CD14-positive monocyte (primary cell): ENCODE measurements at places on chromosomes 2 and 18. TPM values are rescaled to one million over a fixed set of nuclear protein-coding genes. Genes with fewer than 3 reads are reported as not detected.
A peak's percentile ranks its signal among the peaks of the same experiment; 100 is the strongest.

- no peak for DNase-seq
- H3K36me3 ChIP-seq, result no peaks in the 10 kb centered on the region
- H3K4me3 ChIP-seq, result no peak overlapping the region
- no peaks in the 10 kb centered on the region for H3K4me1 ChIP-seq
These were observed 130.4 kb downstream of the MEIS1 start for GRCh38 chr2:66565291-66565690.

DNA sequence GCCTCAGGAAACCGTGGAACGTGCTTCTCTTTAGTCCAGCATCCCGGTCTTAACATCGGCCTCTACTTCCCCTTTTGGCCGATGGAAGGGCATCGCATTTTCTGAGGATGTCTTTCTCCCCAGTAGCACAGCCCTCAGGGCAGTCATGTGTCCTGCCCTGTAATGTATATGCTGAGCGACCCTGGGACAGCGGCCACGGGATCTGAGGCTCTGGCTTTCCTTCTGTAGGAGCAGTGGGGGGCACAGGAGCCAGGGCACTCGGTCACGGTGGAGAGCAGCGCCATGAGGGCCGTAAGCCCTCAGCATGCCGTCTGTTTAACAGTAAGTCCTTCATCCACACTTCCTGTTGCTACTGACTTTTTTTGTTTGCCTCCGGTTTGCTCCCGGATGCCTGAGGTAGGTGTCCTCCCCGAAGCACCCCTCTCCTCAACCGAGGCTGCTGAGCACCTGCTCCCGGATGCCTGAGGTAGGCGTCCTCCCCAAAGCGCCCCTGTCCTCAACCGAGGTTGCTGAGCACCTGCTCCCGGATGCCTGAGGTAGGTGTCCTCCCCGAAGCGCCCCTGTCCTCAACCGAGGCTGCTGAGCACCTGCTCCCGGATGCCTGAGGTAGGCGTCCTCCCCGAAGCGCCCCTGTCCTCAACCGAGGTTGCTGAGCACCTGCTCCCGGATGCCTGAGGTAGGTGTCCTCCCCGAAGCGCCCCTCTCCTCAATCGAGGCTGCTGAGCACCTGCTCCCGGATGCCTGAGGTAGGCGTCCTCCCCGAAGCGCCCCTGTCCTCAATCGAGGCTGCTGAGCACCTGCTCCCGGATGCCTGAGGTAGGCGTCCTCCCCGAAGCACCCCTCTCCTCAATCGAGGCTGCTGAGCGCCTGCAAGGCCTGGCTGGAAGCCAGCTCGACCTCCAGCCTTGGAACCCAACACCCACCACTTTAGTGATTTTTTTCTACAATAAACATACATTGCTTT is 169.3 kb downstream of the HDAC4 start:
- H3K36me3 ChIP-seq, result peaks cover 15% of the 10 kb centered on the region
- DNase-seq, result peak; percentile 72
- no peaks in the 10 kb centered on the region for H3K27me3 ChIP-seq

PIEZO2 gene
- not detected for polyA plus RNA-seq

DNA sequence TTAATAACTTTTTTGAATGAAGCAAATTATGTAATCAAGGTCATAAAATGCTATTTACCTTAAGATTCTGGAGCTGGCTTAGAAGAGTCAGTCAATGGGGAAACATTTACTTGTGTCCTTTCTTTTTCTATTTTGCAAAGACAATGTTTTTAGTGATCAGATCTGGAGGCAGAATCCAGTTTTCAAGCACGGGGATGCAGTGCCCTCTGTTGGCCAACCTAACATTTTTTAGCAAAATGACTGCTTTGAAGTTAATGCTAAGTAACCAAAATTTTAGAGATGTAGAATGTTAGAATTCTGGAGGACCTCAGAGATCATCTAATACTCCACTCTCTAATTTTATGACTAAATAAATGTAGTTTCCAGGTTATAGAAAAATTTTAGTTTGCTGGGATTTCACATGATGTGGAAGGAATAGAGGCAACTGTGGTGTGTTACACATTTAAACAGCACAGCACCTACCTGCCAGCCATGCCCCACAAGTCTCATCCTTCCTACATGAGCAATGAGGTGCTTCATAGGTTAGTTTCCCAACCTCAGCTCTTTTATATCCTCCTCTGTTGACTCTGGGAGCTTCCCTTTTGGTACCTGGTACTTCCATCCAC is 23.6 kb upstream of the SLC9A4 start:
- no peaks in the 10 kb centered on the region for H3K36me3 ChIP-seq
- H3K4me1 ChIP-seq, result no peaks in the 10 kb centered on the region
- H3K27me3 ChIP-seq, result no peaks in the 10 kb centered on the region
- DNase-seq, result peak; percentile 40

DNA sequence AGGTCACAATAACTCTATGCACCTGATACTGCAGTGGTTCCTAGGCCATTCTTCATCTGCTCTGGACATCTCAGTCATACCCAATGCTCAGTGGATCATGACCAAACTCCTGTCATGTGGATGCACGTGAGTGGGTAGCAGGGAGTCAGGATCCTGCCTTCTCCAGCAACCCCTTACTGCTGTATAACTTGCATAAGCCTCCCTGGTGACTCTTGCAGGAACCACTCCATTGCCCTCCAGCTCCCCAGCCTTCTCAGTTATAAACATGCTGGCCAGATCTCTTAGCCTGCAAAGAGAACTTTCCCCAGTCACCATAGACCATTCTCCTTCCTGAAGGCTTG is 98.6 kb upstream of the ZNF397 start:
- no peak overlapping the region for H3K4me3 ChIP-seq
- H3K27ac ChIP-seq, result no peak overlapping the region
- DNase-seq, result no peak
- peaks cover 8% of the 10 kb centered on the region for H3K36me3 ChIP-seq

GCG gene
- polyA plus RNA-seq, result not detected

DNA sequence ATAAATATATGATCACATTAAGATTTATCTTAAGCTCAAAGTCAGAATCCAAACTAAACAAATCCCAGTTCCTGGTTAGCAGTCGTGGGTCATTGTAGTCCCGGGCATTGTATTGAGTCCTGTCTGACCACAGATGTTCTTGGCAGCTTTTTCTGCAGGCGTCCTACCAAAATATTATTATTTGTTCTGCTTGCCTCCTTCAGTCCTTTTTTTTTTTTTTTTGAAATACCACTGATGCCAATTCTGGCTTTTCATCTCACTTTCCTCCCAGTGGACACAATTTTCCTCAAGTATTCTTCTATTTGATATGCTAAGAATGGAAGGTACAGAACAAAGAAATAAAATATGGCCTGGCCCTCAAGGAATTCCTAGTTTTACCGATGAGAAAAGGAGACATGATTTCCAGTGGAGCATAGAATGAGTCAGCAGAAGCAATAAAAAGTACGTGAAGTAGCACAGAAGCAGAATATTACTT is 151.6 kb downstream of the CSRNP3 start:
- H3K27ac ChIP-seq, result no peak overlapping the region
- no peaks in the 10 kb centered on the region for H3K27me3 ChIP-seq
- H3K4me1 ChIP-seq, result no peaks in the 10 kb centered on the region
- no peak for DNase-seq
- H3K4me3 ChIP-seq, result no peak overlapping the region
- H3K36me3 ChIP-seq, result no peaks in the 10 kb centered on the region

YES1 gene
- polyA plus RNA-seq, result not detected

GRCh38 chr18:7896161-7896560 is 329.0 kb downstream of the PTPRM start:
- H3K4me1 ChIP-seq, result no peaks in the 10 kb centered on the region
- H3K4me3 ChIP-seq, result no peak overlapping the region
- H3K36me3 ChIP-seq, result no peaks in the 10 kb centered on the region

CFAP210 gene
- polyA plus RNA-seq, result not detected

DNA sequence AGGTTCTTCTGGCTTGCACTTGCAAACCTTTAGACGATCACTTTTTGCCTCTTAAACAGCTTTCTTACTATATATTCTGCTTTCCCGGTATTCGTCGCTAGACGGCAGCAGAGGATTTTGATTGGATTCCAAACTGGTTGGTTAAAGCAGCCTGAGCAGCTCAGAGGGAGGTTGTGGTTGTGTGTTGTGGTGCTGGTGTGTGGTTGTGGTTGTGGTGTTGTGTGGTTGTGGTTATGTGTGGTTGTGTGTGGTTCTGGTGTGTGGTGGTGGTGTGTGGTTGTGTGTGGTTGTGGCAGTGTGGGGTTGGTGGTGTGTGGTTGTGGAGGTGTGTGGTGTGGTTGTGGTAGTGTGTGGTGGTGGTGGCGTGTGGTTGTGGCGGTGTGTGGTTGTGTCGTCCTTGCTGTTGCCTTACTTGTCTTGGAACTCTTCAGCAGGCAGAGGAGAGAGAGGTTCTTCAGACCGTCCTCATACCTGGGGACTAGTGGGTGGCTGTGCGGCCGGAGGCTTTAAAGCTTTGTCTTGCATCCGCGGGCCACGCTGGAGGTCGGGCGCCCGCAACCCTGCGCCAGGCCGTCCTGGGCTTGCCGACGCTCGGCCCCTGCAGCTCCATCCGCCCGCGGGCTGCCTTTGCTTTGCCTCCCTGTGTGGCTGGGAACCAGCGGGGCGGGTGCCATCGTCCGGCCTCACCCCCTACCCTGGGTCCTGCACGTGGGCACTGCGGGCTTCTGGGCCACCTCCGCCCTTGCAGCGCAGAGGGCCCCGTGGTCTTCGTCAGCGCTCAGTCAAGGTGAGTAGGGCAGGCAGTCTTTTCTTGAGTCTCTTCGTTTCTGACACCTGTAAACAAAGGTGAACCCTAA is 190.8 kb downstream of the ARHGAP28 start:
- no peaks in the 10 kb centered on the region for H3K36me3 ChIP-seq
- no peak overlapping the region for H3K4me3 ChIP-seq
- DNase-seq, result no peak
- no peak overlapping the region for H3K27ac ChIP-seq

- H3K4me1 ChIP-seq, result no peaks in the 10 kb centered on the region
- no peak overlapping the region for H3K27ac ChIP-seq
- no peak for DNase-seq
- no peaks in the 10 kb centered on the region for H3K36me3 ChIP-seq
These were observed 442.8 kb downstream of the ZNF516 start for GRCh38 chr18:76052227-76052595.

- H3K27ac ChIP-seq, result peak overlapping the region; percentile 83
- H3K4me3 ChIP-seq, result peak overlapping the region; percentile 5
- no peaks in the 10 kb centered on the region for H3K27me3 ChIP-seq
- H3K4me1 ChIP-seq, result peaks cover 32% of the 10 kb centered on the region
- DNase-seq, result peak; percentile 57
These were observed 81.8 kb downstream of the HDAC4 start for GRCh38 chr2:239318790-239319661.

- no peak overlapping the region for H3K27ac ChIP-seq
- DNase-seq, result no peak
- H3K27me3 ChIP-seq, result peaks cover 45% of the 10 kb centered on the region
- H3K4me1 ChIP-seq, result peaks cover 7% of the 10 kb centered on the region
These were observed 2.0 kb upstream of the MYO1B start for GRCh38 chr2:191243154-191243553.

- H3K27ac ChIP-seq, result no peak overlapping the region
- H3K4me1 ChIP-seq, result no peaks in the 10 kb centered on the region
- H3K27me3 ChIP-seq, result no peaks in the 10 kb centered on the region
- no peaks in the 10 kb centered on the region for H3K36me3 ChIP-seq
- no peak for DNase-seq
These were observed 16.8 kb upstream of the CRIM1 start for GRCh38 chr2:36338827-36339145.

CDH2 gene
- polyA plus RNA-seq, result 0.03 and 0.04 TPM in 2 replicates

PRKAG3 gene
- polyA plus RNA-seq, result not detected in 2 replicates

CCDC150 gene
- polyA plus RNA-seq, result not detected

GRCh38 chr2:12333293-12333692 is 383.4 kb upstream of the TRIB2 start:
- H3K36me3 ChIP-seq, result no peaks in the 10 kb centered on the region
- H3K4me1 ChIP-seq, result no peaks in the 10 kb centered on the region
- H3K27me3 ChIP-seq, result no peaks in the 10 kb centered on the region
- H3K4me3 ChIP-seq, result no peak overlapping the region

DNA sequence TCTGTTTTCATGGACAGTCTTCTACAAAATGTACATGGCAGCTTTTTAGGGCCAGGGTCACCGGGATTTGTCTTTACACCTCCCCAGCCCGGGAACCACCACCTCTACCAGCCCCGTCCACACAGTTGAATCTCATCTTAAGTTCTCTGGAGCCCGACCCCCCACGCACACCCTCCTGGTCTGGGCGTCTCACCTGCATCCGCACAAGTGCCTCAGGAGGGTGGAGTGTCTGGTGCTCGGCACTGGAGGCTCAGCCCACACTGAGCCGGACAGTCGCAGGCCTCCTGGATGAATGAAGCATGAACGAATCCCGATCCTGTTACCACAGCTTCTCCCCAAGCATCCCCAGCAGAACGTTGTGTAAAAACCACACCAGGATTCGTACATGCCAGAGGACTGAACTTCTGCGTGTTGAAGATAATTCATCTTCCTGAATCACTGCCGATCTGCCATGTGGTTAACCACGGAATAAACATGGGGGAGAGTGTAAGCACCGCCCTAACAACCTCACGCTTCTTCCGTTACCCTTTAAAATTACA is 162.0 kb downstream of the RTP5 start:
- H3K27me3 ChIP-seq, result peaks cover 55% of the 10 kb centered on the region
- H3K27ac ChIP-seq, result no peak overlapping the region

GRCh38 chr2:181500201-181500600 is 43.0 kb downstream of the ITGA4 start:
- H3K36me3 ChIP-seq, result peaks cover 85% of the 10 kb centered on the region
- no peak overlapping the region for H3K4me3 ChIP-seq
- H3K4me1 ChIP-seq, result no peaks in the 10 kb centered on the region
- no peak overlapping the region for H3K27ac ChIP-seq
- no peak for DNase-seq

FTCDNL1 gene
- polyA plus RNA-seq, result 7.3 TPM

DNA sequence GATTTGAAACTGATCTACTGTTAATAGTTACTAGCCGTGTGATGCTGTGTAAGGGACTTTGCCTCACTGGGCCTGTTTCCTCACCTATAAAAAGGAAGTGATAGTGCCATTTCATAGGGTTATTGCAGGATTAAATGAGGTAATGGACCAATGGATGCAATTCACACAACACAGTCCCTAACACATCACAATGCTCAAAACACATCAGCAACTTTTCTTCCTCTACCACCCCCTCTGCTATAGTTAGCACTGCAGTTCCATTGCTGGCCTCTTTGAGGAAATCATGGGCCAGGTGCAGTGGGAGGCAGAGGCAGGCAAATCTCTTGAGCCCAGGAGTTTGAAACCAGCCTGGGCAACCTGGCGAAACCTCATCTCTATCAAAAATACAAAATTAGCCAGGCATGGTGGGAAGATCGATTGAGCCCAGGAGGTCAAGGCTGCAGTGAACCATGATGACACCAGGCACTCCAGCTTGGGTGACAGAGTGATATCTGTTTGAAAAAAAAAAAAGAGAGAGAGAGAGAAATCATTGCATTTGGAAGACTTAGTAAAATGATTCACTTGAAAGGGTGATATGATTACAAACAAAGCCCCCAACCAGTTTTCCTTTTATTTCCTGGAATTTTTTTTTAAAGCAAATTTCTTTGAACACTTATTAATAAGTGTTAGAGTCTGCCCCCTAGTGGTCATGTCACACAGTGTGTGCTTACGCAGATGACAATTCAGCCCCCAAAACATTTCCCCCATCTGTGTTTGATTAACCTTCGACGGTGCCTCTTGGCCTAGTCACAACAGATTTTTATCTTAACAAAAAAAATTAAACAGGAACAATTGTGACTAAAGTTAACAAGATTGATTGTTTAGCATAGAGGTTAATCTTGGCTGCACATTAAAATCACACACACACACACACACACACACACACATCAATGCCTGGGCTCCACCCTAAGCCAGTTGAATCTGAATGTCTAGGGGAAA is 88.6 kb upstream of the BCL11A start:
- no peak overlapping the region for H3K27ac ChIP-seq
- H3K36me3 ChIP-seq, result no peaks in the 10 kb centered on the region
- H3K4me3 ChIP-seq, result no peak overlapping the region
- peak; percentile 54 for DNase-seq
- peaks cover 8% of the 10 kb centered on the region for H3K4me1 ChIP-seq

GRCh38 chr2:27024188-27024587 is 8.6 kb upstream of the TMEM214 start:
- H3K4me3 ChIP-seq, result no peak overlapping the region
- DNase-seq, result no peak
- H3K27me3 ChIP-seq, result no peaks in the 10 kb centered on the region
- peaks cover 53% of the 10 kb centered on the region for H3K36me3 ChIP-seq
- H3K4me1 ChIP-seq, result no peaks in the 10 kb centered on the region
